NCI-H2081 treated with DMSO at 0.1 percent for 48 hours (cell line): ENCODE measurements at places on chromosomes 6 and 20.

DNA sequence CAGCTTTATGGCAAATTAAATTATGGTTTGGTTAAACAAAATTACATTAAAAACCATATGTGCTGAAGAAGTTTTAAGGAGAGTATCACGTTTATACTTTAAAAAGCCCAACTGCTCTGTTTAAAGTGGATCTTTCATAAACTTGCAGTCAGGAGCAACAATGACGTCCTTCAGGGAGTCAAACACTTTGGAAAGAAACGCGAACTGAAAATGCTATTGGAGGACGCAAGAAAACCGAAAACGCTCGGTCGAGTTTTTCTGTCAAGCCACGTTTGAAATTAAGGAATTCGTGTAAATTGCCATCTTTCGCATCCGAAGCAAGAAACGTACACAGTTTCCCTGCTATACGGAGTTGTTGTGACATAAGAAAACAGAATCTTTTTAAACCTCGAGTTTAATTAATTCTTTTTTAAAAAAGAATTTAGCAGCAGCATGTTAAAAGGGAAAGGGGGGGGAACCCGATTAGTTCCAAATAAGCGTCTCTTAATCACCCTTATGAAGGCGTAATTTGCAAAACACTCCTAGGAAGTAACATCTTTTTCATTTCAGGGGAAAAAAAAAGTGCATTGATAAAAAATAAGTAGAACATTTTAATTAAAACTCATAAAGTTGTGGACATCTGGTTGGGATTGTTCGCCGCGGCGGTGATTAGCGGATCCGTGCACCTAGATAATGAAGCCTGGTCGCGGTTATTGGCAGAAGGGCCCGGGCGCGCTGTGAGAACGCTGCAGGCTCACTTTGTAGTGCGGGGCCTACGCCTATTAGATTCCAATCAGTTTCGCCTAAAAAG, 295.4 kb downstream of the TFAP2C start:
- no peak for DNase-seq

- no peak for DNase-seq
Observed at GRCh38 chr20:59837623-59838394, 95.6 kb downstream of the SYCP2 start.

DNA sequence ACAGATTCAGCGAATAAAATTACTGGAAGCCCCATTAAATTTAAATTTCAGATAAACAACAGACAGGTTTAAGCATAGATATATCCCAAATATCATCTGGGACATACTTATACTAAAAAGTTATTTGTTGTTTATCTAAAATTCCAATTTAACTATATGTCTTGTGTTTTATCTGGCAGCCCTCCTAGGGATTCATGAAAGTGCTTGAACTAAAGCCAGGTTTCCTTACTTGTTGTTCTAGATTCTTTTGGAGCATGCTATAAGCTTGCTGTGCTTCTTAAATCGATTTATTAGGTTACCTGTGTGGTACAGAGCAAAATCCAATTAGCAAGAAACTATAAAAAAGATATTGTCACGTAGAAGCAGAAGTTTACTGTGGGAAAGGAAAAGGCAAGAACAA, 202.5 kb upstream of the GMDS start:
- DNase-seq, result no peak

- DNase-seq, result no peak
Observed at GRCh38 chr6:164109770-164110140, 695.2 kb downstream of the QKI start.

DNA sequence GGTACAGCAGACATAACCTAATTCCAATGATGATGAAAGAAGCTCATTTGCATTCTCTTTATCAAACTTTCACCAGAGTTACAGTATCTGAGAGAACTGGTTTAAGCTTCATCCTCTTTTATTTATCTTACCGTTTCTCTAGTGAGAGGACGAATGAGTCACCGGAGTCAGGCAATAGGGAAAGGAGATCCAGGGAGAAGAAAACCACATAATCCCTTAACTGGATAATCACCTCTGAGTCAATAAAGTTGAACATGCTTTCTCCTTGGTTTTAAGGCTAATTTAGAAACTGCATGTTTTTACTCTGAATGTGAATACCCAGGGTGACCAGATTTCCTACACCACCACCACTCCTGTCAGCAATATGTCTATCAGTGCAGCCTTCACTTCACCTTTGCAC, 313.7 kb upstream of the TBX18 start:
- no peak for DNase-seq

DNA sequence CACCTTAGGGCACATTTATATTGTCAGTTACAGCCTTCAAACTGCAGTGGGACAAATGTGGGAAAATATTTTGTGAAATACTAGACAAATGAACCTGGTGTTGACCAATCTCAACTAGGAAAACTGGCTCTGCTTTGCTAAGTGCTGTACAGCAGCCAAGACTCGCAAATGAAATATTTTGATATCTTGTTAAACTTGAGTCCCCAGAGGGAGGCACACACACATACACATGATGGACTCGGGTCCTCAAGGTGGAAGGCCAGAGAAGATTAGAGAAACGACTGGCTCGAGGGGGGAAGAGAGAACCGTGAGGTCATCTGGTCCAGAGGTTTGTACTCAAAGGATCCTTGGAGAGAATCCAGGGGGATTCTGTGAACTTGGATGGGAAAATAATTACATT, 67.3 kb upstream of the JAG1 start:
- DNase-seq, result no peak

DNA sequence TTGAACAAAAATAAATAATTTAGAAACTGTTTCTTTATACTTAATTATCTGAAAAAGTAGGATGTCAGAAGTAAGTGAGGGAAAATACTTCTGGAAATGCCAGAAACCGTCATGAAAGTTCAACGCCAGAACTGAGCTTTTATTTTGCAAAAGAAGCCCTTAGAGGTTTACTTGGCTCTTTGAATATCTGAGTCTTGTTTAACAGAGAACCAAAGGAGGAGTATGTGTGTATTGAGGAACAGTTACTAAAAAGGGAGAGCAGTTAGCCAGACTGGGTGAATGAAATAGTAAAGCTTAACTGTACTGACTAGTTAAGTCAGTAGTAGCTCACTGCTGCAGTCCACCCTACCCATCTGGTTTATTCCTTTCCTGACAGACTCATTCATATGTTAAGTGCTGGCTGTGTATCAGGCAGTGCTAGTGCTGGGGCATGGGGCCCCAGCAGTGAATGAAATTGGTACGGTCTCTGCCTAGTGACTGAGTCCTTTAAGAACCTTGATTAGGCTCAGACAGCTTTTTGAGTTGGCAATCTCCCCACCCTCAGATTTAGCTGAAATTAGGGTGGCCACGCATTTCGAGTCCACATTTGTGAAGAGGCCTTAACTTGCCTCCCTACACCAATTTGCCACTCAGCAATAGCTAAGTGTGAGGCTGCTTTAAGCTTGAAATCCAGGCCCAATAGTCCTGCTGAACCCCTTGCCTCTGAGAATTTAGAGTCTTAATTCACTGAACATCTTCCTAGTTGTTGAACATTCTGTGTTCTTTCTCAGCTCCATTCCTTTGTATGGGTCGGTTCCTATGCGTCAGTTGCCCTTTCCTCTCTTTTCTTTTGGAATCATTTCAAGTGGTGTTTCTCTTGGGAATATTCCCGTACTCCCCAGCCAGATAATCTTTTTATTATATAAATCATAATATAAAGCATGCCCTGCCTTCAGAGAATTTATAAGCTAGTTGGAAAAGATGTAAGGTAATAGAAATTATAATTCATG, 20.2 kb downstream of the MAP3K4 start:
- no peak for DNase-seq

DNA sequence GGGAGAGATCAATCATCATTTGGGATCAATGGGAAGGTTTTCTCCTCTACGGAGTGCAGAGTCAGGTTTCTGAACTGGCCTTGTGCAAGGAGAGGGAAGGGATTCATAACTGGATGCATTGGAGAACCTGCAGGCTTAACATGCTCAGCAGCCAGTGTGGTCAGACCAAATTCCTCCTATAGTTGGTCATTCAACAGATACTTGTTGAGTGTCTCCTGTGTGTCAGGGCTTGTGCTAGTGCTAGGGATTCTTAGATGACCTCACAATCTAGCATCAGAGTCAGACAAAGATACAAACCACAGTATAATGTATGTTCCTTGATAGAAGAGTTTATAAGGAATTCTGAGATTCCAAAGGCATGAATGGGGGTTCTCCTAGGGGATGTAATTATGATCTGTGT, 23.9 kb downstream of the RALY start:
- DNase-seq, result no peak

- DNase-seq, result no peak
Observed at GRCh38 chr6:168099201-168100010, 20.4 kb upstream of the FRMD1 start.

GRCh38 chr20:44599715-44600114, 17.3 kb downstream of the PKIG start:
- no peak for DNase-seq

DNA sequence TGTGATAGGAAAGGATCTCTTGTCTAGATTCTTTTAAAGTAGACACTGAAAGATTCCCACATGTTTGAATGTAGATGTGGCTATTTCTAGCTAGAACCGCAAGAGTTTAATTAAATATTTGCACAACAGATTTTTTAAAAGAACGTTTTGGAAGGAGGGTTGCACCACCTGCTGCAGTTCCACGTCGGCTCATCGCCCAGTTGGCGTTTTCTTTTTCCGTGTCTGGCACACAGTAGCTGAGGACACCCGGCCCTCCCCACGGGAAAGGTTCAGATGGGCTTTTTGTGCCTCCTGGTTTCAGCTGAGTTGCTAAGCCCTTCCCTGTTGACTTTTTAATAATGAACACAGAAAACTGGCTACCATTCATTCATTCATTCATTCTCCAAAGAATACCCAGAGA, 41.8 kb upstream of the DOK5 start:
- no peak for DNase-seq

DNA sequence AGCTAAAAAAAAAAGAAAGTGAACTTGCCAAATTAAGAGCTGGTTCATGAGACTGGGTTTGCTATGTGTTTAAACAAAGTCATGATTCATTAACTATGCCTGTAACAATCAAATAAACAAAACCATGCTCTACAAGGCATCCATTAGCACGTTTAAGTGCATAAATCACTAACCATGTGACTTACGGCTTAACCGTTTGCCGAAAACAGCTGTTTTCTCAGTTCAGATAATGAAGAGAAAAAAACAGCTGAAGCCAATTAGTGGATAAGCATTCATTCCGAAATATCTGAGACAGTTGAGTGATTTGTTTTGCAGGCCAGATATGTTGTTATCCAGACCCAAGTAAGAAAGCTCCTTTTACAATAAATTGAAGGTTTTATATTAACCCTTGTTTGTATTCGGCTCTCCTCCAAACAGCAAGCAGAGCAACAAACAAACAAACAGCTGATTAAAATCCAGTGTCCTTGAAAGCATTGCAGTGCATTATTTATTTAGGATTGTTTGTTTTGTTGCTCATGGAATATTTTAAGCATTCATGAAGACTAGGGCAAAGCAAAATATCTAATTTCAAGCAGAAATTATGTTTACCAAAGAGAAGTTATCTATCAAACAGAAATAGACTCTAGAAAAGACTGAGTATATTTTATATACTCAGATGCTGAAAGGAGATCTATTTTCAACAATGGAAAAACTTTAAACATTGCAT, 343.5 kb downstream of the RFPL4B start:
- DNase-seq, result peak; percentile 5

DNA sequence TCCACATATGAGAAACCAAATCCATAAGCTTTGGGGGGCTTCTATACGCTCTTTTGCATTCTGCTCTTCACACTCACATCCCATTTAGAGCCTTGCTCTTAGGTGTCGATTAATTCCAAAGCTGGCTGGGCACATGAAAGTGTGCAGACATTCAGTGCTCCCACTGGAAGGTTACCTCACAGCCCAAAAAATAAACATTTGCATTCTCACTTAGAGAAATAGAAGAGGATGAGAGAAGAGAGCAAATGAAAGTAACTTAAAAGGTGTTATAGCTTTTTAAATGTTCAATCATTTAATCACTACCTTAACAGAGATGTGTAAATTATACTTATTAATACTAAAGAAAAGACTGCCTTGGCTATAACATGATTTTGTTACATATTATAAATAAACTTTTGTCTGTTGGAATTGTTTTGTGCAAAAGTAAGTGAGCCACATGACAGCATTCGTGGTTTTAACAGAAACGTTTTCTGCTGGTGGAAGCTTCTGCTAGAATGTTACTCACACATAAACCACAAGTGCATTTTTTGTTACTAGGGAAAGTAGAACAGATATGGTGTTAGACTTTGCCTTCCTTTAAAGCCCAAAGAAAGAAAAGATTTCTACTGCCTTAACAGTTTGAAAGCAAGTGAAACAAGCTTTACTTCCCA, 116.7 kb downstream of the SIM1 start:
- no peak for DNase-seq

GRCh38 chr6:163635731-163636364, 221.3 kb downstream of the QKI start:
- DNase-seq, result no peak

DNA sequence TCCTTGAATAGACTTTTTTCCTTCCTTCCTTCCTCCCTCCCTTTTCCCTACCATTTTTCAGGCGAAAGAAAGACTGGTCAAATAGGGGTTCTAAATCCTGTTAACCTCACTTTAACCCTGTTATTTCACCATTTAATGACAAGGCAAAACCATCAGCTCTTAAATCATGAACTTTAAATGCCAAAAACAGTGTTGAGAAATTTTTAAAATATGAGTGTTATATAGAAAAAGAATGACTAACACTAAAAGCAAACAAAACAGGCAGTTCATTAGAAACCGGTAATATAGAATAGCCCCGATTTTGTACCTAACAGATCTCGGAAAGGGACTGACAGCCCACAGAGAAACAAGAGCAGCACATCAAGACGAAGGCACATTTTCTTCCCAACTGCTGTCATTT, 57.4 kb upstream of the CEP85L start:
- no peak for DNase-seq

DNA sequence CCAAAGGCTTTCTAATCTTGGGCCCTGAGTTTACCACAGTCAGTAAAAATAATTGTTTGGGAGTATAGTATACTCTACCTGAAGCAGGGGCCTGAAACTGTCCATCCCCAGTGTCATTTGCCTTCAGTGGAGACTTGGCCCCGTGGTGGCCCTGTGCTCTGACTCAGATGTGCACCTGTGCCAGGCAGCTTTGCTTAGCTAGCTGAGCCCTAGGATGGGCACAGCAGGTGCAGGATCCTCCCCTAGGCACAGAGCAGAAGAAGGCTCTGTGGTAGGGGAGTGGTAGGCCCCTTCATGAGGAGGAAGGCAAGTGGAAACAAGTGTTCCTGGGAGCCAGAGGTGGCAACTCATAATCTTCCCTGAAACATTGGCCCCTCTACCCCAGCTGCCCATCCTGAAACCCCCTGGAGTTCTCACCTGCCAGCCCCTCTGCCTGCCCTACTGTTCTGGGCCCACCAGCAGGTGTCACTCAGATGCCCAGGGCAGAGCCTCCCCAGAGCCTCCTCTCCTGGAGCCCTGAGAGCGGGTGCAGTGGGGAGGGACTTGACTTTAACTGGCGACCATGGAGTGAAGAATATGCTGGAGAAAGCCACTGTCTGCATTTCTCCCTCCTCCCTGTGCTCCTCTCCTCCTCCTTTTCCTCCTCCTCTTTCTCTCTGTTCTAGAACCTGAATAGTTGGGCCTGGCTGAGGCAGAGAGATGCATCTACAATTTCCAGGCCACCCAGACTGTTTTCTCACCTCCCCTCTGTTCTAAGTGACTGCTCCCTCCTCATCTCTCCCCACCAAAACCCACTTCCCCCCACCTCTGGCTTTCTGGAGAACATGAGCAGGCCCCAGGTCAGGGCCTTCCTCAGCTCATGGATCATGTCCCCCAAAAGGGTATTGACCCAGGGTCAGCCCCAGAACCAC, 2.9 kb downstream of the CPNE5 start:
- DNase-seq, result no peak

- no peak for DNase-seq
Observed at GRCh38 chr6:131058236-131058635, 4.8 kb downstream of the EPB41L2 start.

GRCh38 chr20:4227085-4227821, 211.9 kb upstream of the RNF24 start:
- no peak for DNase-seq
